ENCODE measurements at places on chromosomes 1 and 21.

DNA sequence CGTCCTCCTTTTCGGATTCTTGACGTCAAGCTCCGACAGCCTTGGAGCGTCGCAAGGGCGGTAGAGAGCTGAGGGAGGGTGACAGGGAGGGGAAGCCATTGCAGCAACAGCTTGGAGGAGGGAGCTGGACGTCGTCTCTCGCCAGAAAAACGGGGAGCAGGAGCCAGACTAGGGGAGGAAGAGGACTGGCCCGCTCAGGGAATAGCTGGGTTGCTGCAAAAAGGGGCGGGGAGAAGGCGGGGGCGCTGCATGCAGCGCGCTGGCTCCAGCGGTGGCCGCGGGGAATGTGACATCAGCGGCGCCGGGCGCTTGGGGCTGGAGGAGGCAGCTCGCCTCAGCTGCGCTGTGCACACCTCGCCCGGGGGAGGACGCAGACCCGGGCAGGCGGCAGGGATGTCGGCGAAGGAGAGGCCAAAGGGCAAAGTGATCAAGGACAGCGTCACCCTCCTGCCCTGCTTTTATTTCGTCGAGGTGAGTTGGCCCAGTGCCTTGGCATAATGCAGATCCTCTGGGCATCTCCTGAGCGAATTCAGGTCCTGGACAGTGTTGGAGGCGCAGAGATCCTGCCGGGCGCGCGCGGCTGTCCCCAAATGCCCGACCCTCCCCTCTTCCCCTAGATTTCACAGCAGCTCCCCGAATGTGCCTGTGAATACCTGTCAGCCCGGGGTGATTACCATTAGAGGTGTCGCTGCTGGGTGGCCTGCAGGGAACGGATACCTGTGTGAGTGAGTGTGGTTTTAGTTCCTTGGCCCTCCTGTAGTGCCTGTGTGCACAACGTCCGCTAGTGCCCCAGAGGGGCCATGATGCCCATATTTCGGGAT is at the start of gene PLPPR4:
Gene PLPPR4 (plus strand): TSS at position 292 of the 821 bp plus-strand sequence. CDS start 102 bp downstream, at position 394.
- DNase-seq = no peak

GRCh38 chr1:158830074-158830677 is 975 bp upstream of the MNDA start:
- no peak for DNase-seq

DNA sequence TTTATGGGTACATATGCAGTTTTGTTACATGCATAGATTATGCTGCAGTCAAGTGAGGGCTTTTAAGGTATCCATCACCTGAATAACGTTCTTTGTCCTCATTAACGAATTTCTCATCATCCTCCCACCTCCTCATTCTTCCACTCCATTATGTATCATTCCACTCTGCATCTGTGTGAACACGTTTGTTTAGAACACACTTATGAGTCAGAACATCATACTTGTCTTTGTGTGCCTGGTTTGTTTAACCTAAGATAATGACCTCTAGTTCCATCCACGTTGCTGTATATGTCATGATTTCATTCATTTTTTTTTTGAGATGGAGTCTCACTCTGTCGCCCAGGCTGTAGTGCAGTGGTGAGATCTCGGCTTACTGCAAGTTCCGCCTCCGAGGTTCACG is 6.7 kb upstream of the MPC2 start:
- no peak for DNase-seq

DNA sequence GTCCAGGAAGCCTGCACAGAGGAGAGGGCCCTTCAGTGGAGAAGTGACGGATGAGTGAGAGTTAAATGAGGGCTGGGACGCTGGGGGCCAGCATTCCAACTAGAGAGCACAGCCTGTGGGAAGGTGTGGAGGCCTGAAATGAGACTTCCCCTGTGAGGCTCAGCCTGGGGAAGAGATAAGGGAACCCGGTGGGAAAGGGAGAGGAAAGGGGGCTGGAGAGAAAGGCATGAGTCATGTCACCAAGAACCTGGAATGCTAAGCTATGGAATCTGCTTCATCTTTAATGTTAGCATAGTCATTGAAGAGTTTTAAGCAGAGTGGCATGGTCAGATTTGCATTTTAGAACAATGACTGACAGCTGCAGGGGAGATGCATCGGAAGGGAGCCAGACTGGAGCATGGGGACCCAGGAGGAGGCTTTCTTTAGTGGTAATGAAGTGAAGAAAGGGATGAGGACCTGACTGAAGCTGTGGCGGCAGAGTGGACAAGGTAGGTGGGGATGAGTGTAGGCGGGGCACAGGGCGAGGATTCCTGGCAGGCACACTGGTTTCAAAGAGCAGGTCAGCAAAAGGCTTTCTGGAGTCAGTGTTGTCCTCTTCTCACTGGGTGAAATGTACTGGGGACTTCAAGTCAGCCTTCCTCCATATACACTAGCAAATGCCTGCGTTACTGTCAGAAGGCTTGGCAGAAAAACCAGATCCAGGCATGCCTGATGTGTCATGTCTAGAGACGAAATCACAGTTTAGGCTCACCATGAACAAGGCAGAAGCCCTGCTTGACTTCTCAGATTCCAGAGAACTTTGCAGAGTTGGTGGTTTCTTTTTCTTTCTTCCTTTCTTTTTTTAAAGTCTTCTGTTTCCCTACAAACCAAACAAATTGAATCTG is 8.0 kb downstream of the RGL1 start:
- no peak for DNase-seq

- DNase-seq = no peak
Observed at GRCh38 chr1:206941766-206942418, 4.4 kb downstream of the PIGR start.

GRCh38 chr1:203204756-203205155 is 18.3 kb upstream of the CHI3L1 start:
- no peak for DNase-seq

DNA sequence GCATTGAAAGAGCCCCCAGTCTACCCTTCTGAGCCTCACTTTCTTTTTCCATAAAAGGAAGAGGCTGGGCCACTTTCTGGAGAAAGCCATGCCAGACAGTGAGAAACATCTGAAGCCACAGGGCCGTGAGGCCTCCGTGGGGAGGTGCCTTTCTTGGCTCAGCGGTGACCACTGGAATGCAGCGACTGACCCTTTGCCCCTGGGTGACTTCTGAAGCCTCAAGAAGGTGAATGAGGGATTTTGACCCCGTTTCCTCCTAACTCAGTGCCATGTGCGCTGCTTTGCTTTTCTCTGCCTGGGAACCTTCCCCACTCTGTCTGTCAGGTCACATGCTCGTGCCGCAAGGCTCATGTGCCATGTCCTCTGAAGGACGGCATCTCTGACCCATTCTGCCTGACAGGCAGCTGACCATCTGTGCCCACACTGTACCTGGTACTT is 44.7 kb upstream of the A3GALT2 start:
- DNase-seq = no peak

DNA sequence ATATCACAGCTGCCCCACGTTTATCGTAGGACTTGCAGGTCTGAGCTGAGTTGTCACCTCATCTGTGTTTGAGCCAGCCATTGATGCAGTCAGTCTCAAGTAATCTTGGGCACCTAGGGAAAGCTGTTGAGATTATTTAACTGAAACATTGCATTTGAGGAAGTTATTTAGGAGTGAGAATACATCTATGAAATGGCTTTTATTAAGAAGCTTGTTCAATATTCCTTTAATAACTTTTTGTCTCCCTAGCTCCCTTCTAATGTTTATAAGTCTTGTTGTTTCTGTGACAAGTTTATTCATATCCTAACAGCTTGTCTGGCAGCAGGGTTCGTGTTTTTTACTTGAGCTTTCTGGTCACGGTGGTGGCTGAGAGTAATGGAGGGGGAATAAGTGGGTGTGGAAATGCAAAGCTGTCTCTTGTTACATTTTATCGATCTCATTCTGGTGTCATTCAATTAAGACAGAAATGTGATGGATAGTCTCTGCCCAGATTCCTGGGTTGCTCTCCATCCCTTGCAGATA is 555.9 kb downstream of the USP25 start:
- no peak for DNase-seq

DNA sequence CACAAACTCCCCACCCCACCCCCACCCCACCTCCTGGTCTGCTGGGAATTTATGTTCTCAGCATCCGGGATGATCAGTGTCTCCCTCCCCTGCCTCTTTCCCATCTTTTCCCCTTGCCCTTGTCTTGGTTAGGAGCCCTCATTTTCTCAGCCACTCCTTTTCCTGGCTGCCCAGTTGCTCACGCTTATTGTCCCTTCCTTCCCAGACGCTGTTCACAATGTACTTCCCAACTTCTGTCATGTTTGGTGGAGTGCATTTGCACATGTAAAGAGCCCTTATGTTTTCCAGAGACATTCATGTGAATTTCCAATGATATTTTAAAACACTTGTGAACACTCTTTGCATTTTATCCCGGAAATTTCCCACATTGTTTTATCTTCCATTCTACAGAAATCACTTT is 192.1 kb downstream of the RHOU start:
- no peak for DNase-seq

DNA sequence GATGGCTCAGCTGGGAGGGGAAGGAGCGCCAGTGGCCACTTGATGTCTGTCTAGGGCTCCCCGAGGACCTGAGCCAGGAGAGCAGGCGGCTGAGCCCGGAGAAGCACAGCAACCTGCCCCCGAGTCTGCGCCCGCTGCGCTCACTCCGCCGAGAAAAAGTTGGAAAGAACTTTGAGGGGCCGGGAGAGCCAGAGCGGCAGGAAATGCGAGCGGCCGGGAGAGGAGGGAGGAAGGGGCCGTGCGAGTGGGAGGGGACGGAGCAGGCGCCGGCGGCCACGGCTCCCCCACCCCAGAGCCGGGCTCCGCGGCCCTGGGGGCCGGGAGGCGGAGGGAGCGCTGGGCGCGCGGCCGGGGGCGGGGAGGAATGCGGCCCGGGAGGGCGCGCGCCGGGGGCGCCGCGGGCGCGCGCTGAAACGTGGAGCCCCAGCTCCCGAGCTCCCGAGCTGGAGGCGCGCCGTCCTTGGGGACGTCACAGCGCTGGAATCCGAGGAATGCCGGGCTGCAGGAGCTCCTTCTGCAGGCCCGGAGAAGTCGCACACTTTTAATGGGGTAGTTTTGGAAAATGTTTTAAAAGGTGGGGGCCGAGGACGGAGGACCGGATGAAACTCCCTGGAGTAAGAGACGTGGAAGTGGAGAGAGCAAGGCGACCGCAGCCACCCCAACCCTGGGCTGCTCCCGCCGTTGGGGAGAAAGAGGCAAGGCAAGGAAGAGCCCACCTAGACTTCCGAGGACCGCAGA is at the start of gene PTPN14:
Gene PTPN14 (minus strand): TSS at position 167 of the 738 bp plus-strand sequence. CDS start 86,799 bp downstream, outside the sequence.
- peak; percentile 90 for DNase-seq

GRCh38 chr1:234555390-234556024 is 54.5 kb downstream of the IRF2BP2 start:
- no peak for DNase-seq

GRCh38 chr1:75132812-75133619 is 1.2 kb upstream of the LHX8 start:
- DNase-seq = no peak

GRCh38 chr1:152878042-152878441 is at the start of gene SMCP:
Gene SMCP, plus strand, starts transcription at chr1:152878322. Its CDS starts 6,101 bp downstream, at chr1:152884423.
- no peak for DNase-seq

DNA sequence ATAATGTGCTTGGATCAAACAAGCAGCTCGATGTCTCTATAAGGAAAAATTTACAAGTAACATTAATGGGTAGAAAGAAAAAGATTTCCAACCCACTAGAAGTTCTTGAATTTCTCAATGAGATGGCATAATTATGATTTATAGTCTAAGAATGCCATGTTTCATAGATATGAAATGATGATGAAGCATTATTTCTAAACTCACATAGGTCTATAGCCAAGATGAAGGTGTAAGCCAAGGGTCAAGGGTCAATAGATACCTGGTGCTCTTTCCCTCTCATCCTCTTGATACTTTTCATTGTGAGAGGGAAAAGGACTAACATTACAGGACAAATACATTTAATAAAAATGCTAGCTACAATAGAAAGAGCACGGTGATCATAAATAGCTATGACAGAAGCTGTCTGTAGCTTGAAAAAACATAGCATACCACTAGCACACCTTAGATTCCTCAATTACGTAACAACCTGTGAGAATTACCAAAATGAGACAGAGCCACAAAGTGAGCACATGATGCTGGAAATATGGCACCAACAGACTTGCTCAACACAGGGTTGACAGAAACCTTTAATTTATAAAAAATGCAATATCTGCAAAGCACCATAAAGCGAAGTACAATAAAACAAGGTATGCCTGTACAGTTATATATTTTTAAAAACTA is 26.3 kb upstream of the F13B start:
- no peak for DNase-seq

GRCh38 chr1:3942416-3943122 is 42.5 kb upstream of the C1orf174 start:
- DNase-seq = no peak

DNA sequence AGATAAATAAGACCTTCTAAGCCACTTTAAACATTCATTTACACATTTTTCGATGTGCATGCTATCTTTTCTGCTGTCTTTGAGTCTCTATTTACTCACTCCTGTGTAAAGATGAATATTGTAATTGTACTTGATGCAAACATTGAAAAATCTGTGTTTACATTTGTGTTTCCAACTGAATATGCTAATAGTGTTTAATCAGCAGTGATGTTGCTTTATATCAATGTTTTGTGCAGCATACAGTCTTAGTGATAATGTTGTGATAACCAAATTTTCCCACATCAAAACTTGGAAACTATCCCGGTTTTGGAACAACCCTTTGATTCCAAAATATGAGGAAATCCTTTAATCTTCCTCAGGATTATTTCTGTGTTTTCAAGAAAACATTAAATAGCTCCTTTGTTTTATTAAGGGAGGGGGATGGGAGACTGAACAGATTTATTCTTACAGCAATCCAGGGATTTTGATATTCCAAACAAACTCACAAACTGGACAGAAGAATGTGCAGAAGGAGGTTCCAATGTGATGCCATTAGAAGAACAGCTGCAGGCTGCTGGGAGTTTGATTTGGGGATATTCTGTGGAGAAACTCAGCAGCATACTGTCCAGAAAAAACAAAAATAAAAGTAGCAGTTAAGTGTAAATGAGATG is 248.0 kb downstream of the S1PR1 start:
- DNase-seq = no peak

GRCh38 chr1:62716397-62716796 is 28.2 kb upstream of the DOCK7 start:
- DNase-seq = no peak

DNA sequence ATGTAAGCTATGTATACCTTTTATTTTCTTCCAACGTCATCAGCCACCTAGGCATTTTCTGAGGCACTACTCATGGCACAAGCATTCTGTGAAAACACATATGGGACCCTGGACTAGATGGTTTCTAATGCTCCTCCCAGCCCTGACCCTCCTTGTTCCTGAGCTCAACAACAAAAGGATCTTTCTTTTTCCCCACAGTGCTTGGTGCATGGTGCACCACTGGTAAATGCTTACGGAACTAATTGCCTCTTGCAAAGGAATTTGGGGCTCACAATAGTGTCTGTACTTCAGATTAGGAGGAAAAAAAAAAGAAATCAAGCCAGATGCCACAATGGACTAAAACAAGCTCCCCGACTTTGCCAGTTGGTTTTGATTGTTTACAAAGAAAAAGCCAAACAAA is 390.5 kb downstream of the PLPP3 start:
- no peak for DNase-seq

All from fibroblast of the conjunctiva (primary cell).